CD4-positive, alpha-beta T cell treated with Interleukin-15 for 1 hour (primary cell): ENCODE measurements at places on chromosomes 7 and 10.

- DNase-seq, result no peak
These were observed 21.8 kb downstream of the DIP2C start for GRCh38 chr10:667602-668143.

DNA sequence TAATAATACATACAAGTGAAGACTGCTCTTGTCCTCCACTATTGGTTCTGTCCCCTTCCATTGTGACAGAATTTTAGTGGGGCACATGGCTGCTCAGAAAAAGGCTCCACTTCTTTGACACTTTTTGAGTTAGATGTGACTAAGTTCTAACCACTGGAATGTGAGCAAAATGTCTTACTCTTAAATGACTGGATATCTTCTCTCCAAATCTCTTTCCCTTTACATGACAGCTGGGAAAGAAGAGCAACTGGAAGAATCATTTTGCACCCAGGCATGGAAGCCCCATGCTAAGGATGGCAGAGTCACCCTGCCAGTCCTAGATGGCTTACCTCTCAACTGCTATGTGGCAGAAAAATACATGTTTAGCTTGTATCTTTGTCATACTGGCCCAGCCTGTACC is 97.7 kb downstream of the CACNA2D1 start:
- DNase-seq, result no peak

DNA sequence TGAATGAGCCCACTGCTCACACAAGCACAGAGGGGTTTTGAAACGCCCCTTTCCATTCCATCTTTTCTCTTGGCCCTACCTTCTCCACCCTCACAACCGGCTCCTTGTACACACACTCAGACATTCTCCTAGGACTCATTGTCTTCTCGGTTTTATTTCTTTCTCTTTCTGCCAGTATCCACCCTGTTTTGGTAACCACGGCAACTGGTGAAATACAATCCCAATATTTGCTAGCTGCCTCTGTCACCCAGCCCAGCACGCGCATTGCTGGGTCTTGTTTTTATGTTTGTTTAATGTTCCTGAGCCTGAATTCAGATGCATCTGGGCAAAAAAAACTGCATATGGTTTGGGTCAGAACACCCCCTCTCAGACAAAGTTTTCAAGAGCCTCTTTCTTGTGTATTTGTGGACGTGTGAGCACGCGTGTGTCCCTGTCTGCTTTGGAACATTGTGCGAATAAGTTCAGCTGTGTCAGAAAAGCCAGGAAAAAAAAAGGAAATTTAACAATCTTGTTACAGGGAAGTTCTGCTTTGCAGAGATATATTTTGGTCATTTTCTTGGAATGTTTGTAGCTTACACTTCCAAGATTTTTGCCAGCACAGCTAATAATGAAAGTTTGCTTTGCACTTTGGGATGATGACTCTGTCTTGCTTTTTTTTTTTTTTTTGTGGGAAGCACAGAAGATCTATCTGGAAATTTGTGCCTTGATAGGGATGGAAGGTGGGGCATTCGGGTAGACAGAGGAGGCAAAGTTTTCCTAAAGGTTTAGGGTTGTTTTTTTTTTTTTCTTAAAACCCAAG is 225.9 kb downstream of the TRIL start:
- DNase-seq, result no peak

- no peak for DNase-seq
These were observed 17.2 kb downstream of the AKAP9 start for GRCh38 chr7:91957823-91958222.

DNA sequence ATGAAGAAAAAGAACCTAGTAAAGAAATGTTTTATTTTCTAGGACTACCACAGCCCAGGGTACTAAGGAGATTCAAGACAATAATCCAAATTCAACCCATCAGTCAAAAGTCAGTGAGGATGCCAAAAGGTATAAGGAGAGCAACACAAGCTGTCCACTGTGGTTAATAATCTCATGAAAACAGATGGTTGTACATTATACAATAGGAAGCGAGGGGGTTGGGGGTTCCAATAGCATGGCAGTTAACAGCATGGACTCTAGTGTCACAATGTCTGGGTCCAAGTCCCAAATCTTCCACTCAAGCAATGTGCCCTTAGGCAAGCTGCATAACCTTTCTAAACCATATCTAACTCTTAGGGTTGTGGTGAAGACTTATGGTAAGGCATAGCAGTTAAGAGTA is 35.1 kb downstream of the BRAF start:
- DNase-seq, result no peak
